ENCODE measurements at places on chromosomes 2 and 18.

DNA sequence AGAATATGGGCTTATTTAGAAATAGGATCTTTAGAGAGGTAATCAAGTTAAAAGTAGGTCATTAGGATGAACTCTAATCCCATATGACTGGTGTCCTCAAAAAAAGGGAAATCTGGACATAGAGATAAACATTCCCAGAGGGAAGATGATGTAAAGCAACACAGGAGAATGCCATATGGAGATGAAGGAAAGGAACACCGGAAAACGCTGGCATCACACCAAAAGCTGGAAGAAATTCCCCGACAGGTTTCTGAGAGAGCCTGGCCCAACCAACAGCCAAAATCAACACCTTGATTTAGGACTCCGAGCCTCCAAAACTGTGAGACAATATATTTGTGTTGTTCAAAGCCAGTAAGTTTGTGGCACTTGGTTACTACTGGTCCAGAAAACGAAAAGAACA lies 296.7 kb downstream of the DSEL start:
- DNase-seq: no peak

DNA sequence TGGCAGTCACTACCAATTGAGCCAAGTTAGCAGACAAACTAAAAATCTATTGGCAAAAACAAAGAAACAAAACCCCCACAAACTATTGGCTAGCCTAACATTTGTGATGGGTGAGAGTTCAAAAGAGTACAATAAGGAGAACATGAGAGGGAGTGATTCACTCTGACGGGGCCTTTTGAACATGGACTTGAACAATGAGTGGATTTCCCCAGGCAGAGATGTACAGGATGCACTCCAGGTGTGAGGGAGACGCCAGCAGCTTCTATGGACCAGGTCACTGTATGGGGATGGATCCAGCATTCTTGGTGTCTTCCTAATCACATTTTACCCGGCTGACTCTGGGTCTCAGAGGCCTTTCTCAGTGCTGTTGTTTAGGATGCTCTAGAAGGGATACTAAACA lies 167.5 kb upstream of the SMAD2 start:
- DNase-seq: no peak

- DNase-seq: no peak
These were observed 2.3 kb downstream of the KRCC1 start for GRCh38 chr2:88053296-88053695.

DNA sequence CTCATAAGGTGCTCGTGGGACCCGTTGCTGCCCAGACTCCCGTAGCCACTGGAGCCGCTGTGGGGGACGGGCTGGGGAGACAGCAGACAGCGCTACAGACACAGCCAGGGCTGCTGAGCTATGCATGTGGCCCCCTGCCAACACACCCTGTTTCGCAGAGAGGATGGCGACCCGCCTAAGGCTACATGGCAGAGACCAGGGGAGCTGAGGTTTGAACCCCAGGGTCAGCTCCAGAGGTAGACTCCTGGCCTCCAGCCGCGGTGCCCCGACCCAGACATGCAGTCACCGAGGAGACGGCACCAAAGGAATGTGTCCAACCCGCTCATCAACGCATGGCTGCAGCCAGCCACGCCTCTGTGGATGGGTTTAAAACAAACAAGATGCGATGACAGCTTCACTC lies 21.0 kb upstream of the HES6 start:
- DNase-seq: no peak

DNA sequence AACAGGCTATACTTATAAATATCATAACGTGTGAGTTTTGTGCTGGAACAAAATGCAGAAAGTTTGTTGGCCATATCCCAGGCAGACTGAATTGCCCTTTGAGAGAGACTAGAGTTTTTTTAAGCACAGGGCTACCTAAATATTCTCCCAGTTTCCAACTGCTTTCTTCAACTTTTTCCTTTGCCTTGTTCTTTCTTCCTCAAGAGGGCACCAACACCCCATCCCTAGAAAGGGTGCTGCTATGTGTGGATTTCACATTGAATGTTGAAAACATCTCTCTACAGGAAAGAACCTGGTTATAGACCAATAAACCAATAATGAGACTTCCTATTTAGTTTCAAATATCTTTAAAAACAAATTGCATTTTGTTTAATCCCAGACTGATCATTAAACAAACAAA lies 87.9 kb downstream of the ICOS start:
- no peak for DNase-seq

GRCh38 chr2:62199392-62200125 lies 3.6 kb downstream of the B3GNT2 start:
- no peak for DNase-seq

DNA sequence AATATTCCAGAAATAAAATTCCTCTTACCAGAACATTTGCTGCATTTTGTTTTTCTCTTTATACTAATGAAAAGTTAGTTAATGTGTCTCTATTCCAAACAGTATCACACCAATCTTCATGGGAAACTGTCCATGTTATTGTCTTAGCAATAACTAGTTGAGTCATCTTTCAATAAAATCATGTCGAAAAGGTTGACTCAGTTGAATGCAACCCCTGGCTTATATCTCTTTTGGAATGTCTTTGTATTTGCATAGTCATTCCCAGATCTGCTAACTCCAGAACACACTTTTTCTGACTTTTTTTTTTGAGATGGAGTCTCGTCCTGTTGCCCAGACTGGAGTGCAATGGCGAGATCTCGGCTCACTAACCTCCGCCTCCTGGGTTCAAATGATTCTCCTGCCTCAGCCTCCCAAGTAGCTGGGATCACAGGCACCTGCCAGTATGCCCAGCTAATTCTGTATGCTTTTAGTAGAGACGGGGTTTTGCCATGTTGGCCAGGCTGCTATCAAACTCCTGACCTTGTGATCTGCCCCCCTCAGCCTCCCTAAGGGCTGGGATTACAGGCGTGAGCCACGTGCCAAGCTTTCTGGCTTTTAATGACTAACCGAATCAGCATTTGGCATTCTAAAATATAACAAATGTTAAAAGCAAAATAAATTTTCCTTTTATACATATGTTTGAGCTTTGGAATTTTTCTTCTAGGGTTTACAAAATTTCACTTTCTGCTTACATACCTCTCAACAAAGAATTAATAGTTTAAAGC lies 133.2 kb upstream of the GULP1 start:
- DNase-seq: no peak

GRCh38 chr18:26453386-26453901 lies 94.9 kb downstream of the KCTD1 start:
- DNase-seq: no peak

DNA sequence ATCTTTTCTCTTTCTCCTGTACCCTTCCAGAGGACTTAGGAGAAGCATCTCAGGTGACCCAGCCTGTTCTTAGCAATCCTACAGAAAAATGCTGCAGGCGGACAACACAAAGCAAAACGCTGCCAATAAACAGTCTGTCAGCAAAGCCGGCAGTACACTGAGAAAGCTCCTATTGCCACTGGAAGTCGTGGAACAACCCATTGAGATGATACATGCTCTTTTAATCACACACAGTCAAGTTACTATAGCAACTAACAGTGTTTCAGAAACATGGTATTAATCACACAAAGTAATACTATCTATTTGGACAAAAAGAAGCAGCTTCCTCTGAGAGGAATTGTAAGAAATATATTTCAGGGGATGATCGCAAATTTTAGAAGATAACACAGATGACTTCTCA lies 10.5 kb downstream of the CTLA4 start:
- no peak for DNase-seq

DNA sequence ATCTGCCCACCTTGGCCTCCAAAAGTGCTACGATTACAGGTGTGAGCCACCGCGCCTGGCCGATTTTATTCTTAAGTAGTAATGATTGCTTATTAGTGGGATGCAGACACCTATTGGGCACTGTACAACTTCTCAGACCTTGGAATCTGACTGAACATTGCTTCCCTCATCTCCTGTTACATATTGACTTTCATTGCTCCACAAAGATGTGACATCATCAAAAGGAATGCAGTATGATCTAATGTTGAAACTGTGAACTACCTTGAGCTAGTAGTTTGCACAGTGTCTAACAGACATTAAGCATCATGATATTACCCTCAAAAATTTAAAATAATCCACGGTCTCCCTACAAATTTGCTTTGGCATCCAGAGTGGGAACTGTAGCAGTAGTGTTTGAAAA lies 109.8 kb upstream of the SIX2 start:
- no peak for DNase-seq

- no peak for DNase-seq
These were observed 447.8 kb upstream of the SPHKAP start for GRCh38 chr2:228629251-228629650.

DNA sequence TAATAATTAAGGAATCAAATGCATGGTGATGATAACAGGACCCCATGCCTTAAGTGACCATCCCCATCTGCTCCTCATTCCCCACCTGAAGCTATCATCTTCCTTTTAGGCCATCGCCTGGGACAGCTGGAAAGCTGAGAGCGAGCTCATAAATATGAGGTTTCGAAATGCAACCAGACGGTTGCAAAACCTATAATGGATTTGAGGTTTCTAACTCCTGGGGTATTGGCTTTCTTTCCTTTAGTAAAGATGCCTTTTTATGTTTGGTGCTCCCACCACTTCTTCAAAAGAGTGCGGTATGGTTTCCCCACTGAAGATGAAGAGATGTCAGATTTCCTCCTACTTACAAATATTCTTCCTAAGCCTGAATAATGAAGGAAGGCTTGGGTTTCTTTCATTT lies 1589.5 kb upstream of the PIK3C3 start:
- no peak for DNase-seq

DNA sequence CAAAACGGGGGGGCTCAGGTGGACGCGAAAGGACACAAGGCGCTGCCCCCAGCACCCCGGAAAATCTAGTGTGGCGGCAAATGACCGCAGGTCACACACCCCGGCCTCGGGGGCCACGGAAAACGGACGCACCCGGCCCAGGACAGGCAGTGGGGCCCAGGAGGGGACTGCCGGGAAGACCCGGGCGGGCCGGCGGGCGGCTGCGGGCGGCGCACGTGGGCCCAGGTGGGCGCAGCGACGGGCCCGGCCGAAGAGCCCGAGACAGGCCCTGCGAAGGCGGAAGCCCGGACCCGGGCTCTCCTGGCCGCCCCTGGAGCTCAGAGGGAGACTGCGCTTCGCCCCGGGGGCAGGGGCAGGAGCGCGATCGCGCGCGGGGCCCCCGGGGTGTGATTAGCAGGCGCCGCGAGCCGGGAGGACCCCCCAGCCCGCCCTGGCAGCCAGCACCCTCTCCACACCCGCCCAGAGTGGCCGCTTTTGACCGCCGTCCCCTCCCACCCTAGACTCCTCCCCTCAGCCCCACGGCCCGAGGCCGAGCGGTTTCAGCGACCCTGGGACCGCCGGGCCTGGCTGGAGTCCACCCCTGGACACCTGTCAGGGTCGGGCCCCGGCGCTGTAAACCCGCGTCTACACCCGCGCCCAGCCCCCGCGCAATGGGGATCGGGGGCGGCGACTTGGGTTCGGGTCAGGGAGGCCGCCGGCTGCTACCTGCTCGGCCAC lies 773 bp downstream of the MBP start:
- DNase-seq: no peak

- no peak for DNase-seq
These were observed 711 bp downstream of the DOK6 start for GRCh38 chr18:69401226-69401971.

DNA sequence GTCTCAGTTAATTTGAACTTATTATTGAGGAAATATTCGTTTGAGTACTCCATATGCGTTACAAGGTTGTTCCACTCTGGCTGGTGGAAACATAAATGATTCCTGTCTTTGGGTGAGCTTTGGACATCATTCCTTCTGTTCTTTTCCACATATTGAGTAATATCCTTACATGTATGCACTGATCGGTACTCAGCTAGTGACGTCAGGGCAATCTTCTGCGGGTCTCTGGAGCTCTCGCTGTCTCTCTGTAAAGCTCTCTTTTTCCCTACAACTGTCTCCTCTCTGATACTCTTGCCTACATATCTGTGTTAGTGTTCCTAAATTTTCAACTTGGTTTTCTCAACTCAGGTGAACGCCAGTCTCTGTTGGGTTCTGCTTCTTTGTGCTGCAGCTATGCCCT lies 23.4 kb upstream of the IL36G start:
- no peak for DNase-seq

DNA sequence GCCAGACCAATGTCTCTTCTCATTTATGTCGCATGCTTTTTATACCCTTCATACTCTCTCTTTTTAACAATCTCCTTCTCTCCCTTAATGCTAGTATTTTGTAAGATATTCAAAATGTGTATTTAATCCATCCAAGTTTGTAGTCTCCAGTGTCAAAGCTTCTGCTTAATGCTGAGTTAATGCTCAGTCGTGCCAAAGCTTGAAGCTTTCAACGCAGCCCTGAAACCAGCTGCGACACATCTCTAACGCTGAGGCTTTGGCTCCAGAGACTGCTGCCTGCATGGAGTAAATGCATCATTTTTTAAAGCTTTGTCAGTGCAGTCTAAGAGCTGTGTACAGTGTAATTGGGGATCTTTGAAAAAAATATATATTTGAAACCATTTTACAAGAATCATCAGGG lies 2108.8 kb upstream of the PIK3C3 start:
- DNase-seq: no peak

DNA sequence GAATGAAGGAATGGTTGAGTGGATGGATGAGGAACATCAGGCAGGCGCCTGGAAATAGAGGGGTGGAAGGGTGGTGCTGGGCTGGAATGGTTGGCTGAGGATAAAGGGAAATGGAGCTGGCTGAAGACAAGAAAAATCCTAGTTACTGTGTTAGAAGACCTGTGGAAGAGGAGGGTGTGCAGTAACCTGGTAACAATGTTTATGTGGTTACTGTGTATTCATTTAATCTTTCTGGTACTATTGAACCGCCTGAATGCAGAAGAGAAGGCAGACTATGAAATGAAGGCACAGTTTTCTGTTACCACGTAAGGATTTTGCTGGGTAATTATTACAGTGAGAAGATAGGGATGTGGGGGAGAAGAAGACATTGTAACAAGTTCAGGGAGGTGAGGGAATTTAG lies 110.3 kb upstream of the MGAT5 start:
- no peak for DNase-seq

- peak; percentile 61 for DNase-seq
These were observed 1.9 kb upstream of the CFAP53 start for GRCh38 chr18:50268022-50268747.

- DNase-seq: no peak
These were observed 41.6 kb downstream of the KCNE4 start for GRCh38 chr2:223093436-223094241.

DNA sequence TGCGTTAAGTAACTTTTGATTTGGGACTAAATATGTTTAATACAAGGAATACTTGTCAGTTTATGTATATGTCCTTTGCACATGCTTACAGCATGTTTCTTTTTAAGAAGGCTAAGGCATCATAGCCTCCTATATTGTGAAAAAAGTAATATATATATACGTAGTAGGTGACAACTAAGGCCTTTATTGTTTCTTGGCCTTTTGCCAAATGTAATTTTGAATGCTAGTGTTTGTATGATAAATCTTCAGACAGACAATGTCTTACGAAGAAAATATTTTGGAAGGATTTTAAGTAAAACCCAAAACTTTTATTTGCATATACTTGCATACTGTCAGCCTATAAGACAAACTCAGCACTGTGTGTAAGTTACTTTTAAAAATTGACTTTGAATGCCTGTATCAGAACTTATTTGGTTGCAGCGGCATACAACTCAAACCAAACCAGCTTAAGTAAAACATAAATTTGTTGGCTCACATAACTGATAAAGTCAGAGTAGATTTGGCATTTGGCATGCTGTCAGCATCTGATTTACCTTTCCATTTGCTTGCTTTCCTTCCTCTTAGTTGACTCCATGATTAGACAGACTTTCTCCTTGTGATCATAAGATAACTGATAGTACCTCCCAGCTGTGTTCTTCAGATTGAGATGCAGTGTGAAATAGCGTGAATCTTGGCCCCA lies 24.4 kb downstream of the UBE2E3 start:
- no peak for DNase-seq

- DNase-seq: no peak
These were observed 11.6 kb downstream of the PTPN4 start for GRCh38 chr2:119771331-119771730.
